Esophagus squamous epithelium (tissue), 5 donors: ENCODE measurements at places on chromosomes 1 and 21.
A peak's percentile ranks its signal among the peaks of the same experiment; 100 is the strongest.

GRCh38 chr1:246176126-246177024 is 330.7 kb downstream of the SMYD3 start:
- no peak for DNase-seq

GRCh38 chr1:30688920-30689794 is 34.2 kb downstream of the MATN1 start:
- DNase-seq: no peak

- no peak for DNase-seq
Measured at GRCh38 chr1:14602136-14602535, 3.7 kb downstream of the KAZN start.

- no peak for DNase-seq
Measured at GRCh38 chr21:28518630-28519029, 474.0 kb downstream of the LTN1 start.

GRCh38 chr1:178345807-178346206 is 151.0 kb downstream of the CLEC20A start:
- no peak for DNase-seq

DNA sequence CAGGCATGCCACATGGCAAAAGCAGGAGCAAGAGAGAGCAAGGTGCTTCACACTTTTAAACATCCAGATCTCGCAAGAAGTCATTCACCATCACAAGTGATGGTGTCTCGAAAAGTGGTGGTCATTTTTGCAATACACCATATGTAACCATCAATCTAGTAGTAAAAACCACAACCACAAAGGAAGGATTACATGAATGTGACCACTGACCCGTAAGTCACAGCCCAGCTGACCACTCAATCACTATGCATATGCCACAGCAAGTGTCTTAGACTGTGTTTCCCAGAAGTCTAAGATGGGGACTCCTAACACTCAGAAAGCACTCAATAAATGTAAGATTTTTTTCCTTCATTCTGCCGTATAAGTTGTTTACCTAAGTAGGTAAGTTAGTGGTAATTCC is 76.9 kb downstream of the FH start:
- DNase-seq: no peak

- DNase-seq: no peak
Measured at GRCh38 chr1:23110391-23110790, 58.3 kb downstream of the LUZP1 start.

DNA sequence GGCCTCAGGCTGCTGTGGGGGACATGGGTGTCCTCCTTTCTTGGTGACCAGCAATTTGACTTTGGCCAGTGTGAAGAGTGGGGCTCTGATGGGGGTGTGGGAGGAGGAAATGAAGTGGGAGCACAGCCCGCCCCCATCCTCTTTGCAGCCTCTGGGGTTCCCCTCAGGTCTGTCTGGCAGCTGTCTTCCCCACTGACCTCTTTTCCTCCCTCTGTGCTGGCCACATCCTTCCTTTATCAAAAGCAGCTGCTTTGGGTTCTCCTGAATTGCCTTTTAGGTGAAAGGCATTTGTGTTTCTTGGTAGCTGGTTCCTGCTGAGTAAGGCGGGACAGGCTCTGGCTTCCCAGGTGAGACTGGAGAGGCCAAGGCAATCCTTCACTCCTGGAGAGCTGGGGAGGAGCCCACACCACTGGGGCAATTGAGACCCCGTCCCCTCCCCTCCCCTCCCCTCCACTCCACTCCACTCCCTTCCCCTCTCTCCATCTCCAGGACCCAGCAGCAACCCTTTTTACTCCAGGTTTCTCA is 24.9 kb downstream of the PCAT6 start:
- no peak for DNase-seq

DNA sequence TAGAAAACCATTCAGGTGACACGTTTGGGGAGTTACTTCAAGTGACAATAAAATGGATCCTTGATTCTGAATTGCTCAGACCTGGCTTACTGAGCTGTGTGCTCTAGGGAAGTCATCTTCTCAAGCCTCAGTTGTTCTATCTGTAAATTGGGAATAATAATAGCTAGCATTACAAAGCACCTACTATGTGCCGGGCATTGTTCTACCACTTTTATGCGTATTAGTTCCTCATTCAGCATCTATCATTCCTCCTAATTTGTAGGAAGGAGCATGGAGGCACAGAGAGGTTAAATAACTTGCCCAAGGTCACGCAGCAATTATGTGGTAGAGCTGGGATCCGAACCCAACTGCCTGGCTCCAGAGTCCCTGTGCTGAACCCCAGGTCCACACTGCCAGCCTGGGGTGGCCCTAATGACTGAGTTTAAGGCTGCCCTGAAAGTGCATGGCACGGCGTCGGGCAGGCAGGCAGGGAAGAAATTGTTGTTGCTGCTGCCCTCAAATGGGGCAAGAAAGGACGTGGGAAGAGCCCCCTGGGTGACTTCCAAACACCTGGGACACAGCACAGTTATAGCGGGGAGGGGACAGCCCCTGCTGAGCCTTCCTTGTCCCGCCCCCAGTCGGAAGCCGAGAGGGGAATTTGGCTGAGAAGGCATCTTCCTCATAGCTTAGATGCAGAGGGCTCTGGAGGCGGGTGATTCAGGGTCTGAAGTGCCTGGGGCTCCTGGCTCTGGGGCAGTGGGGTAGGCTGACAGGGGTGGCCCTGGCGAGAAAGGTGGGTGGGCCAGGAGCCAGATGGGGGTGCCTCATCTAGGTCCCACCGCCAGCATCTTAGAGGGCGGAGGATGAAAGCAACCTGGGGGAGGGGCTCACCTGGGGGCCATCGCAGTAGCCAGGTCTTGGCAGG is 86.5 kb upstream of the IFFO2 start:
- no peak for DNase-seq

- no peak for DNase-seq
Measured at GRCh38 chr1:222404710-222405109, 143.2 kb downstream of the HHIPL2 start.

DNA sequence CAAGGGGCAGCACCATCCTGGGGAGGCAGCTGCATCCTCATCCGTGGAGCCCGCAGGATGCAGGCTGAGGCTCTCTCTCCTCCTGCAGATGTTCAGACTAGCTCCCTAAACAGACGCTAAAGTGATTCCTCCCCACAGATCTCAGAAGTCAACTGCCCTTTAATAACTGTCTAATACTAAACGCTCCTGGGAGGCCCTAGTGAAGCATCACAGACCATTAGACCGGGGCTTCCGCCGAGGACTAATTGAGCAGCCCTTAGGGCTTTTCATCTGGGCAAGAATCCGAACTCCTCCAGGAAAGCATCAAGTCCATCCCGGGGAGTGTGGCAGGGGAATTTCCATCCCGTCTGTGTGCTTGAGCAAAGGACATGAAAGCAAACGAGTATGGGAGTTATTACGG is 40.4 kb downstream of the PRDM16 start:
- no peak for DNase-seq

DNA sequence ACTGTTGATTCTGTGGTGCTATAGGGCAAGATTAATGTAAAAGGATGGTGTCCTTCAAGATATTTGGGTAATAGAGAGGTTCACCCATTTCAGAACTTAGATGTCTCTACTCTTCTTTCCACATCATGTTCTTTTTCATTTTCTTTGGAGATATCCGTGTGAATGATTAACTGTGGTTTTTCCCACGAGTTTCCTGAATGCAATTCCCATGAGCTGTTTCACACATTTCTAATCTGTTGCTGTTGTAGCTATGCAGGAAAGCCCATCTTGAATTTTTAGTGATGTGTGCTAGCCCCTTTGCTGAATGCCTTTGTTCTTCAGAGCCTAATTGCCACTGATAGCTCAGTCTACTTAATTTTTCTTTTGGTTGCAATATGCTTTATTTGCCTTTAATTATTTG is 27.6 kb downstream of the SNX27 start:
- DNase-seq: no peak

DNA sequence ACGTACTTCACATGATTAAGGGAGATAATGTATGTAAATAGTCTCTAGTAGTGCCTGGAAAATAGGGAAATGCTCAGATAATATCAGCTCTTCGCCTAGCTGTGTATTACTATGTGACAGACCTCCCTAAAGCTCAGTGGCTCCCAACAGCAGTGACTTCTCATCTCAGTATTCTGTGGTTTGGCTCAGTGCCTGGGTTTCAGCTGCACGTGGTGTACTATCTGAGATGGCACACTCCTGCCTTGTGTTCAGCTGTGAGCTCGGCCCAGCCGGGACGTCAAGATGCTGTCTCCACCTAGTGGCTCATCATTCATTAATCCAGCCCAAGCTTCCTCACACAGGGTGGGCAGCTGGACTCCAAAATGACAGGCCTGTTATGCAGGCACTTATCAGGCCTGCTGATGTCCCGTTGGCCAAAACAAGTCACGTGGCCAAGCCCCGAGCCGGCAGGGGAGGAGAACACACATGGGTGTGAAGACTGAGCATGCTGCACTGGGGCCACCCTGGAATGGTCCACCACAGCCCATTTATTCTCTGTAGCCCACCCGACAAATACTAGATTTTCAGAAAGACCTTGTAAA is 17.8 kb downstream of the SLFNL1 start:
- peak; percentile 69 for DNase-seq
